ENCODE measurements at places on chromosomes 12 and 14. TPM values are rescaled to one million over a fixed set of nuclear protein-coding genes. Genes with fewer than 3 reads are reported as not detected.
A peak's percentile ranks its signal among the peaks of the same experiment; 100 is the strongest.

ATL1 gene
- 4.7 TPM for total RNA-seq

DNA sequence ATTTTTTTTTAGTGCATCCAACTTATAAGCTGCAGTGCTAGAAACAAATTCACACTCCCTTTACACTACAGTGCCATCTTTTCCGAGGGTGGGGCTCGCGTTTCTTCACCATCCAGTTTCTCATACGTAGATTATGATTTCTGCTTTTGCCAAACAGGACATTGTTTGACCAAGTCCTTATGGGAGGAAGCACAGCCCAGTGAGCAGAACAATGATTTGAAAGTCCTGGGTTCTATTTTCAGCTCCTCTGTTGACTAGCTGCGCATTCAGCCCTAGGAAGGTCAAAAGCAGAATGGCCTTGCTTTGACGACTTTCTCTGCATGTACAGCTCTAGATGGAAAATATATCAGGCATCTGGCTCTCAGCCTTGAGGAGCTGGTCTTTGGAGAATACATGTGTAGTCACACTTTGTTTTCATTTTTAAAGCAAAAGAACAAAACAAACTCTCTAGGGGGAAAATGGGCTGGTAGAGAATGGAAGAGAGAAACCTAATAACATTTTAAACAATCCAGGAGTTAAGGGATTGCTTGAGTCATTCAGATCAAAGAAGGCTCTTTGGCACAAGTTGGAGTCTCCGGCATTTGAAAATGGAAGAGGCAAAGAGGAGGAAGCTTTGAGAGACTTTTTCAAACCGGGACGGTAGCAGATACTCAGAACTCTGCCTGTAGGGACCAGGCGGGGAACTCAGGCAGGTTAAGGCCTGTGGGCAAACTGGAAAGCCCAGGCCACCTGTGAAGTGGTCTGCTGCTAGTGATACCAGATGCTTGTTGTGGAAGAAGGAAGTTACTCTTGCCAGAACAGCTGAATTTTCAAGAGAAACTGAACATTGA lies 257.3 kb upstream of the PLEKHG7 start:
- DNase-seq: no peak

- DNase-seq: no peak
Measured at GRCh38 chr14:40981247-40981646, 625.4 kb upstream of the LRFN5 start.

DNA sequence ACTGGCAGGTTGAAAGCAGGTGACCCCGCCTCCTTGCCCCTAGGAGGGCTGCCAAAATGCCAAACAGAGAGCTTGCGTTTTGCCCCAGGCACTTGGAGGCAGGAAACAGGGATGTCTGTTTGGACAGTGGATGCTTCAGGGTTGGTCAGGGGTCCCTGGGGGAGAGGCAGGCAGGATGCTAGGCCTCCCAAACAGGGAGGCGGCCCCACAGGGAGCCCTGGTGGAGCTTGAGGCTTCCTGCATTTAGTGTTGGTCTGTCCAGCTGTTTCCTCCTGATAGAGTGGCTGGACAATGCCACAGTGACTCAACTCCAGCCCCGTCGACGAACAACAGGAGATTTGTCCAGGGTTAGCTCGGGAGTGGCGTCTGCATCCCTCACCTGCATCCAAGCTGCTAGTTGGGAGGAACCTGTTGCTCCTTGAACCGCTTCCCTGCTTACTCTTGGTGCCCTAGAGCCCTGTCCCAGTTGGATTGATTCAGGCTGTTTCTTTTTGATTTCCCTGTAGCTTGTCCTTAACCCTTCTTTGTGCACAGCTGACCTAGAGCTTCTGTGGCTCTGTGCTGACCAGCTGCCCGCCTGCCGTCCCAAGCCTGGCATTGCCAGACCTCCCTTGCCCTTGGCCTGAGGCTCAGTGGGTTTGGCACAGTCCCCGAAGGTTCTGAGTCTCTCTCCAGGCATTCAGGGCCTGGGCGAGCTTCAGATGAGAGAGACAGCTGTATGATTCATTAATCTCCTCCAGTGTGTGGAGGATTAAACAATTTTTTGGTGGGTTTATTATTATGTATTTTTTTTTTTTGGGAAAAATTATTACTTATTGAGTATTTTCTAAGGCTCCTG lies 45.9 kb downstream of the TSPAN9 start:
- peak; percentile 86 for DNase-seq

DNA sequence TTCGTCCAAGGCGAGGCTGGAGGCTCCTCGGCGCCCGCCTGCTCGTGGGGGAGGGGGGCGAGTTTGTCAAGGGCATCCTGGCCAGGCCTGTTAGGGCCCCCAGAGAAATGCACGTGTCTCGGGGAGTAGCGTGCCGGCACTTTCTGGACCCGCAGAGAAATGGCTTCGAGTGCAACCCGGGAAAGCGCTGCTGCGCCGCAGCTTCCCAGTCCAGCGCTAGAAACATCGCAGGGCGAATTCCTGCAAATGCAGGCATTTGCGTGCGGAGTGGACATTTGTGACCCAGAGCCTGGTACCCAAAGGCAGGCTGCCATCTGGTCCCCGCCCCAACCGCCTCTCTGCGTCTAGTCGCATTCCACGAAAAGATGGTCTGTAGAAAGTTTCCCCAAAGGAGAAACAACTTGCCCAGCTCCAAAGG lies 756 bp downstream of the LGR5 start:
- DNase-seq: peak; percentile 14

GNG2 gene
- 80.8 TPM for total RNA-seq

ANKS1B gene
- 2.6 TPM for total RNA-seq

TAS2R46 gene
- total RNA-seq: 0.82 TPM

RPL36AL gene
- total RNA-seq: 186 TPM

DNA sequence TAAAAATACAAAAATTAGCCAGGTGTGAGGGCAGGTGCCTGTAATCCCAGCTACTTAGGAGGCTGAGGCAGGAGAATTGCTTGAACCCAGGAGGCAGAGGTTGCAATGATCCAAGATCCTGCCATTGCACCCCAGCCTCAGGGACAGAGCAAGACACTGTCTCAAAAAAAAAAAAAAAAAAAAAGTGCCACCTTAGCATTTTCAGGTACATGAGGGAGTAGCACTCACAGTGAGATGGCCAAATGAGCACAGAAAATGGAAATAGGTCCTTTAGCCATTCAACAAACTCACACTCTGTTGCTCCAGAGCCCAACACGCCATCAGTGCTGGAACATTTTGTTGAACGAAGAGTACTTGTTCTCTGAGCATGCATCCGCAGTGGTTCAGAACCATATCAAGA lies 75.2 kb upstream of the MYL2 start:
- DNase-seq: no peak

DNA sequence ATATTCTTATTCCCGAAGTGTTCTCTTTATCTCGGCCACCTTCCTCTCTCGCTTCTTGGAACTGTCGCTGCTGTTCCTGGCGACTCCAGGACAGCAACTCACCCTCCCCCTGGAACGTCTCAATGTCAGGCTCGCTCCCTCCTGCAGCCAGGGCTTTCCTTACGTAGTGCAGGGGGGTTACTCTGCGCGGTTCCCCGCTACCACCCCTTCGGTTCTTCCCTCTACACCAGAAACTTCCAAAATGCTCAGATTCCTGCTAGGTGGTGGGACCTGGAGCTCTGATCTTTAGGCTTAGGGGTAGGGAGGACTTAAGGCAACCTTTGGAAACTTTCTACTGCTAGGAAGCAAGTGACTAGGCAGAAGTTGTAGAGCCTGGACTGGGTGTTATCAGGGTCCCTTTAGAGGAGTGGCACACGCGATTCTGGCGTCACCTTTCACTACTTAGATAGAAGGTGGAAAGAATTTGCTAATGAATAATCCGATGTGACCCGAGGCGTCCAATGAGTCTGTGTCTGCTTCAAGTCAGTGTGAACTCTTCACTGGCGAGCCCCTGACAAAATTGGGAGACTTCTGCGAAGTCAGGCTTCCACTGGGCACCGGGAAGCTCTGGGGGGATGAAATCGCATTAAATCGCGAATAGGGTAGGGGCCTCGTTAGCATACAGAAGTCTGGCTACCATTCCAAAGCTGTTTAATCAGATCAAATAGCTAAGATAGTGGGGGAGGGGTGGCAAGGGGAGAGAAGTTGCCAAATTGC lies 900 bp upstream of the DPF3 start:
- peak; percentile 31 for DNase-seq

DNA sequence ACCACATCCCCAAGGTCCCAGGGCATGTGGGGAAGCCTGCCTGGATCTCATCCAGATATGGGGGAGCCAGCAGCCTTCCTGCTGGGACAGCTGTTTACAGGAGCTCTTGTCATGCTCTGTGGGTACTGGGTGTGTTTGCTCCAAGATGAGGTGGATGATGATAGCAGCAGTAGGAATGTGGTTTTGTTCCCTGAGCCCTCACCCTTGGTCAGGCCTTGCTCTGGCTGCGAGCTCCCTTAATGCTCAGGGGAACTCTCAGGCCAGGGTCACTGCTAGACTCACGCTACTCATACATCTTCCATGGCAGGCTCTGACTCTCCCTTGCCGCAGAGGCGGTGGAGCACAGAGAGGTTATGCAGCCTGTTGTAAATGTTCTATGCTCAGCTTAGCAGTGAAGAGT lies 990.3 kb downstream of the AACS start:
- DNase-seq: no peak

GRCh38 chr14:33019346-33019745 lies 80.7 kb downstream of the NPAS3 start:
- DNase-seq: no peak

- no peak for DNase-seq
Measured at GRCh38 chr12:93946542-93947150, 201.7 kb upstream of the PLXNC1 start.

- DNase-seq: no peak
Measured at GRCh38 chr12:57777911-57778310, 4.7 kb upstream of the TSFM start.

POTEM gene
- not detected for total RNA-seq

DNA sequence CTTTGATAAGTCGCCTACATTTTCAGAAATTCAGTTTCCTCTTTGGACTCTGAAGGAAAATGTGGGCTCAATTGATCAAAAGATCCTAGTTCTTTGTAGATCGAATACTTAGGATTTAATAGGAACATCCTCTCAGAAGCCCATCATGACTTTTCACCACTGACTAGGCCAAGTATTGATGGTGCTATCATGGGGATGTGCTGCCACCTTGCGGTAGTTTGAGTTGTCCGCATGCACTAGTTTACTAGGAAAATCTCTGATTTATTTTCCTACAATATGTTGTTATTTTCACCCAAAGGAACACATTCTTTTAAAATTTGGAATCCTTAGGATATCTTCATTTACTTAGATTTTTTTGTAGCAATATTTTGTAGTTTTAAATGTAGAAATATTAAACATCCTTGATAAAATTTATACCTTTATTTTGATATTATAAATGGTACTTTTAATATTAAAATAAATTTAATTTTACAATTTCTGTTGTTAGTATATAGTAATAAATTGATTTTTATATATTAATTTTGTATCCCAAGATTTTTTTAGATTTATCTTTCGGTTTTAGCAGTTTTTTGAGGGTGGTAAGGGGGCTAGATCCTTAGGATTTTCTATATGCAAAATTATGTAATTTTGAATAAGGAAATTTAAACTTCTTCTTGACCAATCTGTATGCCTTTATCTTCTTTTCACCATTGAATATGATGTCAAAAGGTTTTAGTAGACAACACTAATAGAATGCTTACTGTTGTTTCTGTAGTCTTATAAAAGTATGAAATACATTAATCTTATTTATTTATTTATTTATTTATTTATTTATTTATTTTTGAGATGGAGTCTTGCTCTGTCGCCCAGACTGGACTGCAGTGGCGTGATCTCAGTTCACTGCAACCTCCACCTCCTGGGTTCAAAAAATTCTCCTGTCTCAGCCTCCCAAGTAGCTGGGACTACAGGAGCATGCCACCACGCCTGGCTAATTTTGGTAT lies 52.9 kb upstream of the OR9K2 start:
- peak; percentile 76 for DNase-seq

DNA sequence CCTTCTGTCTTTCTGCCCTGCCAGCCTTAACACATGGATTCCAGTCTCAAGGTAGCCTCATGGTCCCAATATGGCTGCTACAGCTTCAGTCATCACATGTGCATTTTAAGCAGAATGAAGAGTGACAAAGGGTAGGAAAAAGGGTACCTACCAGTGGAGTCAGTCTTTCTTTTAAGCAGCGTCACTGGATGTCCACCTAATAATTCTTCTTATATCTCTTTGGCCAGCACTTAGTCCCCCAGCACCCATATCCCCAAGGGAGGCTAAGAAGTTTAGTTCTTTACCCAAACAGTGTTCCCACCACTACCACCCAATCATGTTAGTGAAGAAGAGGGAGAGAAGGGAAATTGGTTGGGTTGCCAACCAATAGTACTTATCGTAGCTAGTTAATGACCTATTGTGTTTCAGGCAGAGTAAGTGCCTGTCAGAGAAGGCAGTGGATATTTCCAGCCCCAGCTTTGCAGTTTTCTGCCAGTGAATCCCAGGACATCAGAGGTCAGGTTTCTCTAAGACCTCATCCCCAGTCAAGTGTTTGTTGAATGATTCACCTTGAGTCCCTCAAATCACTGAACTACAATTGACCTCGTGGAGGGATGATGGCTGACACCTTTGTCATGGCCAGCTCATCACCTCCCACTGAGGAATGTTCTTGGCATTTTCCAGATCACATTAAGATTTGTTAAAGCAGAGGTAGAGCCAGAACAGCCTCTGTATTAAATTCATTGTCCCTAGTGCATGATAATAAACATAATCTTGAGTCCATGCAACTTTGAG lies 250.9 kb upstream of the CRY1 start:
- DNase-seq: no peak

- peak; percentile 52 for DNase-seq
Measured at GRCh38 chr12:26017484-26018211, 59.2 kb downstream of the RASSF8 start.

GRCh38 chr14:66237741-66238140 lies 248.4 kb upstream of the CCDC196 start:
- DNase-seq: no peak
